Body of pancreas (tissue), 4 donors: ENCODE measurements at places on chromosomes 6 and 20.

DNA sequence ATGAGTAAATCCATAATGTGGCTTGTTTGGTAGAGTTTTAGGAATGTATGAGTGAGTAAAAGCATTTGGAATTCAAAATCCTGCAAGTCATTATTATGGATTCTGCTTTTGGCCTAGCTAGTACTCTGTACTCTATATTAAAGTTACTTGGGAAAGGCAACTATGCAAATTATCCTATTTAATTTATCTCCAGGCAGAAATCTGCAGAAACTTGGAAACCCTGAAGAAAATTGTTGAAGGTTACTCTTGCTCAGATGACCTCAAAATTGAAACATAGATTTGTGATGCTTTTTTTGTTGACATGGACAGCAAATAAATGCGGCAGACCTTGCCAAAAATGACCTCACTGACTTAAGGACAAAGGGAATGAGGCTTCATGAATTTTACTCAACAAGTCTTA, 477.1 kb upstream of the EYS start:
- DNase-seq = no peak

GRCh38 chr6:166025149-166025898, 142.3 kb downstream of the TBXT start:
- no peak for DNase-seq

GRCh38 chr6:70456735-70457134, 43.4 kb downstream of the FAM135A start:
- DNase-seq = no peak

DNA sequence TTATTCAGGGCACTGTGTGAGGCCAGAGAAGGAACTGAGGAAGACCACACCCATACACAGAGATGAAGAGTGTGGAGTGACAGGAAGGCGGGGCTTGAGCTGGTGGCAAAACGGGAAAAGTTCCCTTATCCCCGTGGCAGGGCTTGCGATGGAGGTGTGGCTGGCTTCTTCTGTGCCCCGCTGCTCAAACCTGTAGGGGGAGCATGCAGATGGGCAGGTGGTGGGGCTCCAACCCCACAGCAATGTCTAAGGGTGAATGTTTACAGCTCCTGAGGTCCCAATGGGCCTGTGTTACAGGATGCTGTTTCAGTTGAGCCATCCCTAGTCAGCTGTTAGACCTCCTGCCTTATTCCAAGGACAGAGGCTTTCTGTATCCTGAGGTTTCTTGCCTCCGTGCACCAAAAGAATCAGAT, 105.9 kb downstream of the LY86 start:
- DNase-seq = no peak

GRCh38 chr6:159578629-159579028, 114.4 kb downstream of the SOD2 start:
- no peak for DNase-seq

DNA sequence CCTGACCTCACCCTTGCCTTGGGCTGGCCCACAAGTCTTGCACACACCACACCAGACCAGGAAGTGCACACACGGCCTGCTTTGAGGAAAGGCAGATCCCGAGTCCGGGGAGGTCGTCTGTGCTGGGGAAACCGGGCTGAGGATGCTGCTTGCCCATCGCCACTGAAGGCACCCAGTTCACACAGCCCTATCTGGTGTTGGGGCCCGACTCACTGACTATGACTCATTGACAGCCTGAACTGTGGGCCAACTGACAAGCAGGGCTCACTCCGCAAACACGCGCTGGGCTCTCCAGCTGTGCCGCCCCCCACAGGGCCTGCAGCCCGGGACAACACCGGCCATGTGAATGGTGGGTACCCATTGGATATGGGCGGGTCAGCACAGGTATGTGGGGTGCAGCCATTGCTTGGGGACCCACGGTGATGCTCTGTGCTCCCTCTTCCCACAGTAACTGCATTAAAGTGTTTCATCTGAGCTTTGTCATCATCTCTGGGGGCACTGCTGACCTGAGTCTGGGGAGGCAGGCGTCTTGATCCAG, 1.6 kb downstream of the SAMD10 start:
- no peak for DNase-seq

DNA sequence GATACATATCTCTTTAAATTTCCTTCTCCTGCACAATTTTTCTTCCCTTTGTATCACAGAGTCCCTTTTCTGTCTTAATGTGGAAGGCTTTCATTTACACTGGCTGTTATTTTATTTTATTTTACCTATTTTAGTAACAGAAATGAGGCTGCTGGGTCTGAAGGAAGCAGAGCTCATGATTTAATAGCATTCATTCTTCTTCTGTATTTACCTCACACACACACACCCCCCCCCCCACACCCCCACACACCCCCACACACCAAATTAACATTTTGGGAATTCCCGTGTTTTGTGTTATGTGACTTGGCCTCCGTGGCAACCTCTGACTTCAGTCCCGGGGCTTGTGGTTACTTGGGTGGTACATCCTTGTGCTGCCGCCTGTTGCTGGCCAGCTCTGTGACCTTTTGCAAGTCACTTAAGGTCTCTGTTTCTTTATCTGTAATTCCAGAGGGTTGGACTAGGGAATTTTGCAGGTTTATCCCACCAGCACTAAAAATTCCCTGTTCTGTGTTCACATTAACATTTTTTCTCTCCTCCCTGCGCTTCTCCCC, 108.8 kb downstream of the TIAM2 start:
- DNase-seq = no peak

DNA sequence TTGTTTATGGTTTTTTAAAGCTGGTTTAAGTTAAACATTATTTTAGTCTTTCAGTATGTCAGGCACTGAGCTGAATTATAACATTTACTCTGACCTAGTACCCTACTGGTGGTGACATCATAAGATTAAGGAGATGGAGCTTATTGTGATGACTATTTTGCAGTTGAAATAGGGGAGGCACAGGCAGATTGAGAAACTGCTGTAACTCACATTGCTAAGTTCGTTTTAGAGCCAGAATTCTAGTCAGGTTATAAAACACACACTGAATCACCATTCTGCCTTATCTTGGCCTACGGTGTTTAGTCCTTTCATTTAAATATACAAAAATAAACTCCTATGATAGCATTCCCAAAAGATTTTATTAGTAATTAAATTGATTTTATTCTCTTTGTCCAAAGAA, 584.1 kb downstream of the TFAP2A start:
- no peak for DNase-seq

GRCh38 chr6:154058963-154059680, 20.1 kb downstream of the OPRM1 start:
- no peak for DNase-seq

GRCh38 chr6:79506251-79506650, 31.0 kb downstream of the LCA5 start:
- no peak for DNase-seq

- no peak for DNase-seq
These were observed 51.9 kb downstream of the ERMARD start for GRCh38 chr6:169803271-169803811.

DNA sequence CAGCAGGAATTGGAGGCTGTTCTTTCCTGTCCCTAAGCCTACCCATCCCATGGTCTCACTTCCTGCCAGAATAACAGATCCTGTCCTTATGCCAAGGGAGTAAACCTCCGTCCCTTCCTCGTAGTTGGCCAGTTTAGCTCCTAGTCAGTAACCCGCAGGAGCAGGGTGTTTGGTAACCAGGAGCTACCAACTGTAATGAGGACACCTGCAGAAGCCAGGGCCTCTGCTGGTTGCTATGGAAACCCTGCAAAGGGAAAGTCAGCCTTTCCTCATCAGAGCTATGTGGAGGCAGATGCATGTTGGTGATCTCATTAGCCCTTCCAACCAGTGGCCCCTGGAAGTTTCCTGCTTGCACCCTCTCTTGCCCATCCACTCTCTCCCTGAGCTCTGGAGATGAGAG, 368.2 kb upstream of the SULF2 start:
- peak; percentile 47 for DNase-seq

- DNase-seq = no peak
These were observed 1.7 kb downstream of the SLC17A2 start for GRCh38 chr6:25928562-25929324.

DNA sequence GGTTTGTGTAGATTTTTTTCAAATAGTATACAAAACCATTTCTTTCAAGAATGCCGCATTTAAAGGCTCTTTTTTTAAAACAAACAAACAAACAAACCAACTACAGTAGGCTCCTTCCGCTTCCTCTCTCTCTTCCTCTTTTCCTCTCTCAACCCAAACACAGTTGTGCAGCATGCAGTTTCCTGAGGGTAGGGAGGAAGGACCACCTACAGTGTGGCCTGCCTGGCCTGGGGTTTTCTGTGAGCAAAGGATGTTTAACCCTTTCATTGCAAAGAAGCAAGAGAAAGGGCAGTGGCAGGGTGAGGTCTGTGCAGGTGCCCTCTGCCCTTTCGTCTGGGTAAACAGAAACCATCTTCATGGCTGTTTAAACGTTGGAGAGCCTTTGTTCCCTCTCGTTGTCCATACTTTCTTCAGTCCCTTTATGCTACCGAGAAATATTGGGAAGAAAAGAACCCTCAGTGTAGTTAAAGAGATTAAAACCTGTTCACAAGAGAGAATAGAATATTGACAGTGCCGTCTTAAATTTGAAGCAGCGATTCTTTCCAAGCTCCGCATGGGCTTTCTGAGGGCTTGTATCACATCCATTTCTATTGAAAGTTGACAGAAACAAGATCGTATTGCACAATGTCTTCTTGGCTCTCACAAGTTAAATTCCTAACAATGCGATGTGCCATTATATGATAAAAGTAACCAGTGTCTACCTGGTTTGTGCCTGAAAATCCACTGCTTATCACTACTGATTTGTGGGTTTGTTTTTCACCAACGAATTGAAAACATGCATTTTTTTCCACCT, 215.5 kb upstream of the SNX9 start:
- no peak for DNase-seq

DNA sequence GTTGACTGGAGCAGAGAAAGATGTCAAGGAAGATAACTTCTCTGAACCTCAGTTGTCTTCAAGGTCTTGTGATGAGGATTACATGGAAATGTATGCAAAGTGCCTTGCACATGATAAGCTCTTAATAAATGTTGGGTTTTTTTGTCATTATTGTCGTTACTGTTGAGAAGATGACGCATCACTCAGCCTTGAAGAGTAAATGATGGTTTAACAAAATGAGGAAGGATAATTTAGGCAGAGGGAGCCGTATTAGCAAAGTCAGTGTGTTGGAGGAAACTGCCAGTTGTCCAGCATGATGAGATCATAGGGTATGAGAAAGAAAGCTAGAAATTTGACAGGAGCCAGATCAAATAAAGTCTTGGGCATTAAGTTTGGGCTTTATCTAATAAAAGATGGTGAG, 8.8 kb upstream of the SUPT3H start:
- no peak for DNase-seq

- peak; percentile 95 for DNase-seq
These were observed at the start of gene PTPRK for GRCh38 chr6:128520436-128521281. Gene PTPRK, minus strand, starts transcription at chr6:128520599. Its CDS starts 241 bp downstream, at chr6:128520358.

GRCh38 chr6:150299873-150300485, 68.8 kb upstream of the IYD start:
- peak; percentile 67 for DNase-seq

- DNase-seq = no peak
These were observed 107.7 kb downstream of the JPH2 start for GRCh38 chr20:44079291-44079690.

- no peak for DNase-seq
These were observed 3.6 kb downstream of the CCND3 start for GRCh38 chr6:41937861-41938574.

DNA sequence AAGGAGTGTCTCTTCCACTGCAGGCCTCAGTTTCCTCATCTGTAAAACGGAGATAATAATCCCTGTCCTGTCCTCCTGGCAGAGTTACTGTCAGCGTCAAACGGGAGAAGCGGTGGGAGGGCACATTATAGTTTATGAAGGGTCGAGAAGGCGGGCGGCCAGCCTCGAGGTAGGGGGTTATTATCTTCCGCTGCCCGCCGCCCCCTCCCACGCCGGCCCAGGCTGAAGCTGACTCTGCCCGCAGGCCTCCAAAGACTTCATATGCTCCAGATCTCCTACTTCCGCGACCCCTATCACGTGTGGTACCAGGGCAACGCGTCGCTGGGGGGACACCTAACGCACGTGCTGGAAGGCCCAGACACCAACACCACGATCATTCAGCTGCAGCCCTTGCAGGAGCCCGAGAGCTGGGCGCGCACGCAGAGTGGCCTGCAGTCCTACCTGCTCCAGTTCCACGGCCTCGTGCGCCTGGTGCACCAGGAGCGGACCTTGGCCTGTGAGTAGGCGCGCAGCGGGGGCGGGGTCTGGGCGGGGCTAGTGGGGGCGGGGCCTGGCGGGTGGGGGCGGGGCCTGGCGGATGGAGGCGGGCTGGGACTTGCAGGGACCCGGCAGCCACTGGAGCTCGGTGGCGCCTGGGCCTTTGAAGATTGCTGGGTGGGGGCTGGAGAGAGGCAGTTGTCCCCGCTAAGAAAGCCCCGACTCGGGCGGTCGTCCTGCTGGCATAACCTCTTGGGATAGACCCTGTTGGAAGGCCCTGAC, 2.8 kb downstream of the PROCR start:
- DNase-seq = peak; percentile 45
